ENCODE measurements at places on chromosomes 6 and 20.
A peak's percentile ranks its signal among the peaks of the same experiment; 100 is the strongest.

GRCh38 chr20:2143594-2143993 is 42.0 kb downstream of the STK35 start:
- no peak for DNase-seq

GRCh38 chr6:116102873-116103272 is 2.2 kb downstream of the NT5DC1 start:
- no peak for DNase-seq

- DNase-seq: peak; percentile 53
Measured at GRCh38 chr20:39268981-39269461, 306.9 kb downstream of the DHX35 start.

DNA sequence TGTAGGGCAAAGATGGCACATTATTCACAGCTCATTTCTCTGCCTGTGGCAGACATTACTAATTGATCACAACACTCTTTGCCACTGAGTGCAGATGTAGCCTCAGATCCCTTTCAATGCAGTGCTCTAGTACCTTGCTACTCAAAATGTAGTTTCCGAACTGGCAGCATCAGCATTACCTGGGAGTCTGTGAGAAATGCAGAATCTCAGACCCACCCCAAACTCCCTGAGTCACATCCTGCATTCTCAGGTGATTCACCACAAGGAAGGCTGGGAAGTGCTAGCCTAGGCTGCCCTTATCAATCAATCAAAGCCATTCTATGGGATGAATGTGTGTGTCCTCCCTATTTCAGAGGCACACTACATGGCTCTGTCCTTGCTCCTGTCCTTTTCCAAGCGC is 58.5 kb downstream of the PCNA start:
- peak; percentile 30 for DNase-seq

- peak; percentile 74 for DNase-seq
Measured at GRCh38 chr20:1415667-1416468, 23.0 kb upstream of the FKBP1A start.

DNA sequence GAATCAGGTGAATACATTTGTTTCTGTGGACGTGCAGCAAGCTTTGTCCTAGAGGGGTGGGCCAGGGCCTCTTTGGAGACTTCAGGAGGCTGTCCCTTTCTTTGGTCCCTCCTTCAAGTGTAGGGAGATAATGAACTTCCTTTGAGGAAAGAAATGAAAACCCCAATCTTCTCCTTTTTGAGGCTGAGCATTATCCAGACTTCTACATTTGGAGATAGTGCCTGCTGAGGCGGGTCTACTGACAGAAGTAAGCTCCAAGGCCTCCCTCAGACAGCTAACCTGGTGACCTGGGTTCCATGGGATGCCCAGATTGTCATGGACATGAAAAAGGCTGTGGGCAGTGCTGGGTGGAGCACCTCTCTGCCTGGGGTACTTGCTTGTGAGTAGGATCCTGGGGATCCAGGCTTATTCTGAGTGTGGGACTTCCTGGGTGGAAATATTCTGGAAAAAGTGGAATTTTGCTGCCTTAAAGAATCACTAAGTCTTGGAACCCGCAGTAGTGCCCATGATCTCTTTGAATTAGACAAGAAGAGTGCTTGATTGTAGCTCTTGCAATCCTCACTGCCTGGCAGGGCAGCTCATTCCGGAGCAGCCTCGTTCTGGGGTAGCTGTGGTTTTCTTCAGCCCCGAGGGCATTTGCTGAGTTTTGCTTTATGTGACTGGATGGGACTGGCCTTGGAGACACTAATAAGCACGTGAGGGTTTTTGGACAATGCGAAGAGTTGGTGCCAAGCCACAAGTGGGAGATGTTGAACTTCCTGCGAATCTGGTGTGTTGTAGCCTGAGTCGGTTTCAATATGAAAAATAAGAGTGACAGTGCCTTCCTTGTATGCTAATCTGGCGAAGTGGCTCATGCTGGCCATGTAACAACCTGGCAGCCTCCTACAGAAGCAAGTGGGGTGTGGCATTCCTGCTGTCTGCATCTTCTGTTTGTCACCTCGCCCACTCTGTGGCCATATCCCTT is 28.1 kb downstream of the SNRNP48 start:
- peak; percentile 43 for DNase-seq

DNA sequence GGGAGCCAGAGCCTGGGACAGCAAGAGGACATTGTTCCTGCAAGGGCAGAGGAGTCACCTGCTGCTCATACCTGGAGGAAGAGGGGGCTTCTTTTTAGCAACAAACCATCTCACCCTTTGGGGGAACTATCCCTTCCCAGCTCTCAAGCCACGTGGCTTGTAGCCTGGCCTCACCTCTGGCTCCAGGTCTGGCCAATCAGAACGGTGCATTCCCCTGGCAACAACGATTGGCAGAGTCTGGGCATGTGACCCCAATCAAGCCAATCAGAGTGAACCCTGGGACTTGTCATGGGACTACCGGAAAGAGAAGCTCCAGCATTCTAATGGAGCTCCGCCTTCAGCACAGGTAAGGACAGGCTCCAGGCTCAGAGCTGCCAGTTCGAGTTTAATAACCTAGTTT is 33.6 kb downstream of the KCNB1 start:
- DNase-seq: no peak

- peak; percentile 90 for DNase-seq
Measured at GRCh38 chr6:39887692-39888450, 46.4 kb downstream of the MOCS1 start.

GRCh38 chr6:158377860-158378259 is 65.6 kb downstream of the TULP4 start:
- DNase-seq: no peak

- no peak for DNase-seq
Measured at GRCh38 chr6:167090171-167090570, 32.7 kb upstream of the CCR6 start.

- peak; percentile 2 for DNase-seq
Measured at GRCh38 chr6:55617272-55617671, 38.3 kb upstream of the HMGCLL1 start.

DNA sequence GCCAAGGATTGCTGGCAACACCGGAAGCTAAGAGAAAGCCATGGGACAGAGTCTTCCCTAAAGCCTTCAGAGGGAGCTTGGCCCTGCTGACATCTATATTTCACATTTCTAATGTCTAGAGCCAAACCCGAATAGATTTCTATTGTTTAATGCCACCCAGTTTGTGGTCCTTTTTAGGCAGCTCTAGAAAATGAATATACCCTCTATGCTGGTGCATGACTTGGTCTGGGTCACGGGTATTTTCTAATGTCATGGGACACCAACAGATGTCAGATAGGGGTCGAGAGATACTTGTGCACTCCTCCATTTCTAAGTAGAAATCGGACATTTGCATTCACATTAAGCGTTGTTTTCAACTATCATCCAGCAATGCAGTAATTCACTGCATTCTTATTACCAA is 37.0 kb upstream of the SOX4 start:
- no peak for DNase-seq

GRCh38 chr6:158644231-158645063 is at the start of gene DYNLT1:
TSS of gene DYNLT1 (minus strand) at chr6:158644743. CDS start at chr6:158644708, 35 bp downstream.
- peak; percentile 60 for DNase-seq

GRCh38 chr20:3914446-3914845 is 25.3 kb downstream of the PANK2 start:
- DNase-seq: no peak

GRCh38 chr6:36387440-36388303 is at the start of gene ETV7:
TSS of gene ETV7 (minus strand) at chr6:36387669. CDS start at chr6:36387541, 128 bp downstream.
- no peak for DNase-seq

GRCh38 chr6:82113231-82113630 is 134.3 kb downstream of the IBTK start:
- DNase-seq: no peak

GRCh38 chr6:132964868-132965382 is 150.6 kb downstream of the RPS12 start:
- no peak for DNase-seq

DNA sequence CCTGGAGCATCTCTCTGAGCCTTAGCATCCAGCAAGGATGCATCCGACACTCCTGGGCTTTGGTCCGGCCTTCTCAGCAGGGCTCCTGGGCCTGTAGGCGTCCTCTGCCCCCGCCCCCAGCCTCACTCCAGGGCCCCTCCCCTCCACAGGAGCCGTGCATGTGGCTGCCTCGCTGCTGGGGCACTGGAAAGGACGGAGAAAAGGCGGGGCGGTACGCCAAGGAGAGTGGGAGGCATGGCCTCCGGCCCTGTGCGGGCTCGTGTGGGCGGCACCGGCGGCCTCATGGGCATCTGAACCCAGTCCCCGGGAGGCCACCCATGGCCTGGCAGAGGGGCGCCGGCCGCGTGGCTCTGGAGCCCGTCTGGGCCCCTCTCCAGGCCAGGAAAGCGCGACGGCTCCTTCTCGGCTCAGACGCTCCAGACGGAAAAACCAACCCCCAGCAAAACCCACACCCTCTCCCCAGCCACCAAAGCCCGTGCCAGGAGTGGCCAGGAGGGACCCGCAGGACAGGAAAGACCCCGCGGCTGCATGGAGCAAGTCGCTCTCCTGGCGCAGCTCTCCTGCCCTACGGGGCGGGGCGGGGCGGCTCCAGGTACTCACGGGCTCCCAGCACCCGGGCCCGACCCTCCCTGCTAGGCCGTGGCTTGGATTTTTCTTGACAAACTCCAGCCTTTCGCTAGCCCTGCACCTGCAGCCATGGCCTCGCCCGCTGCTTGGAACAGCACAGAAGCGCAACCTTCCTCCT is 419.9 kb downstream of the QKI start:
- no peak for DNase-seq

DNA sequence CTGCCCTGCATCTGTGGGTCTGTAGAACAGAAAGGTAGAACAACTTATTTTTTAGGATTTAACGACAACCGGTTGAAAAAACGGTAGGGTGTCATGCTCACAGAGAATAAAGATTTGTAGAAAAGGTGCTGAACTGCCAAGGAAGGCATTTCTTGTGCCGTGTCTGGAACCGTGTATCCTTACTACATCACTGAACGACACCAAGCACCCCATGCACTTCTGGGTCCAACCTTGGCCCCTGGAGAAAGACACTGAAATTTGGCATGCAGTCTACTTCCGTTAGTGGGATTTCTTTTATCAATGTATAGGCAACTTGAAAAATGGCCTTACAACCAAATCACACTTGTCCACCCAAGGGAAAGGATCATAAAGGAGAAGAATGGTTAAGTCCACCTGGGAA is 145.5 kb downstream of the ZMYND8 start:
- DNase-seq: no peak

DNA sequence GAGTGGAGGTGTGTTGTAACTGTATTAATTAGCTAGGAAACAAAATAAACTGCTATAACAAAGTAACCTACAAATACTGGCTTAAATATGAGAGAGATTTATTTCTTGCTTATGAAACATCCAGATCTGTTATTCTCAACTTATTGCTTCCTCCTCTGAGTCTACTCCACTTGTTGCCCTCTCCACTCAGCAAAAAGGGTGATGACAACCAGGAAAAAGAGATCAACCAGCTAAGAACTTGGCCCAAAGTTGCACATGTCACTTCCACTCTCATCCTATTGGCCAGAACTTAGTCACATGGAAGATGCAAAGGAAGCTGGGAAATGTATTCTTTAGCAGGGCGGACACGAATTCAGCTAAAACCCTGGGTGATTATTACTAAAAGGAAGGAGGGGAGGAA is 5.2 kb upstream of the TP53RK start:
- DNase-seq: no peak

DNA sequence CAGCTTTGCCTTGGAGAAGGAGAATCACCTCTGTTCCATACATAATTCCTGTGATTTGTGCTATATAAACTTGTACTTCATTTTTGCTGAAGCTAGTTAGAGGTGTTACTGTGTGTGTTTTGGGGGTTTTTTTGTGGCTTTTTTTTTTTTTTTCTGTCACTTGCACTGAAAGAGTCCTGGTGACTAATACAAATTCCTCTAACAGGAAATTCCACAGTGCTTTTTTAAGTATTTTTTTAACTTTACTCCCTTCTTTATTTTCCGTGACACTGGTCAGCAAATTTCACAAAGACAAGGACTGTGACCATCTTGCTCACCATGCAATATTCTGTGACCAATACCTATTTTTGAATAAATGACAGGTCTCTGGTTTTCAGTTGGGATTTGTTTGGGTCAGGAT is 110.5 kb downstream of the ISM1 start:
- DNase-seq: no peak

DNA sequence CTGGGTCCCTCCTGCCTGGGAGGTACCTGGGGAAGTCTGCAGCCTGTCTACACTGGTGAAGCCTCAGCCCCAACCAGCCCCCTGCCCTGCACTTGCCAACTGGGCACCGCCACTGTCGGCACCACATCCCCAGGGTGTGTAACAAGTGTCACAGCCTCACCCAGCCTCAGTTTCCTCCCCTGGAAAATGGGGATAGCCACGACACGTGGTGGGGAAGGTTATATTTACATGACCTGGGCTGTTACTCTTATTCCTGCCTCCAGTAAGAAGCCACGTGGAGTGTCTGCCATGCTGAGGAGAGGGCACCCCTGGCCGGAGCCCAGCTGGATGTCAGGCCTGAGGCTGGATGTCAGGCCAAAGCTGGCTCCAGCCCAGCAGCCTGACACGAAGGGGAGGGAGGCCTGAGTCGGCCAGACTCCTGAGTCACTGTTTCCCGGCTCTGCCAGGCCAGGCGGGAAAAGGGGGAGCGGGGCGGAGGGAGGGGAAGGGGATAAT is 44.9 kb downstream of the SNAI1 start:
- peak; percentile 94 for DNase-seq

DNA sequence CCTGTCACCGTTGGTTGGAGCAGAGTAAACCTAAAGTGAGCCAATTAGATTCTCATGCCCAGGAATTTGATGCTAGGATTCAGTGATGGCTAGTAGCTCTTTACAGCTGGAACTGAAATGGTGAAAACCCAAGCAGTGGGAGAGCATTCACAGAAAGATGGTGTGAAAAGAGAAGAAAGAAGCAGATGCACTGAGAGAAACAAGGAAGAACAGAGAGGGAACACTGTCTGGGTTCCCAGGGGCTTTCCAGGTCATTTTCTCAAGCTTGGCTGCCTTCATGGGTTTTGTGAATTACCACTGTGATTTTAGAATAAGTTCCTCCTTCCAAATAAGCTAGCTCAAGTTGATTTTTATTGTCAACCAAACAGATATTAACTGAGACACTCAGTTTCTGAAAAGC is 104.1 kb upstream of the AKIRIN2 start:
- DNase-seq: no peak

- no peak for DNase-seq
Measured at GRCh38 chr6:74932232-74932888, 273.5 kb downstream of the COL12A1 start.

DNA sequence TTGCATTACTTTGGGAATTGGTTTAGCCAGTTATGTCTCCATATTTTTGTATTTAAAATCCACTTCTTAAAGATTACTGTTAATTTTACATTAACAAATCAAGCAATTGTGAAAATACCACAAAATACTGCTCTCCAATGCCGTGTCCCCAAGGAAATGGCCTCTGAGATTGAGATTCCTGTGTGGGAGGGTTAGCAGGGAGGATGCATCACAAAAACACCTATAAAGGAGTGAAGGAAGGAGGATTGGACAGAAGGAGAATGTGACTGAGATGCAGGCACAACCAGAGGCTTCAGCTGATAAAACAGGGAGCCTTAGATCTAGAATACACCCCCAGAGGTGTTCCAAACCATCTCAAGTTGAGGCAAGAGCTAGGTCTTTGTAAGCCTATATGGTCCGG is 34.2 kb upstream of the NKAIN2 start:
- no peak for DNase-seq

GRCh38 chr6:159267165-159267564 is 98.0 kb downstream of the FNDC1 start:
- no peak for DNase-seq
